ENCODE measurements at places on chromosomes 4 and X. TPM values are rescaled to one million over a fixed set of nuclear protein-coding genes. Genes with fewer than 3 reads are reported as not detected.

- DNase-seq, result no peak
Observed at GRCh38 chrX:49071877-49072711, 1.7 kb downstream of the PRAF2 start.

DNA sequence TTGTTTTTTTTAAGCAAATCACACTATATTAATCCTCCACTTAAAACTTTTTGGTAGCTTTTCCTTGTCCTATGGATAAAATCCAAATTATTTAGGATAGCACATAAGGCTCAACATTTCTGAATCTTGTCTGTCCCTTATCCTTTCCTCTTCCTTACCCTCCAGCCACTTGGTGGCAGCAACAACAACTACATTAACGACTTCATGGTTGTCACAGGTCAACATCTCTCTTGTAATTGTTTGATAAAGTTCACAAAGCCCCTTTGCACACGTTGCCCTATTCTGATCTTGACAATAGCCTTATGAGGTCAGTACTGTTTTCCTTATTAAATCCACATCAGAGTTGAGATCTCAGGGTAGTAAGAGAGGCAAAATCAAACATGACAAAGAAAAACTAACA, 269.0 kb upstream of the PABPC4L start:
- no peak for DNase-seq

HMX1 gene
- total RNA-seq, result not detected

DNA sequence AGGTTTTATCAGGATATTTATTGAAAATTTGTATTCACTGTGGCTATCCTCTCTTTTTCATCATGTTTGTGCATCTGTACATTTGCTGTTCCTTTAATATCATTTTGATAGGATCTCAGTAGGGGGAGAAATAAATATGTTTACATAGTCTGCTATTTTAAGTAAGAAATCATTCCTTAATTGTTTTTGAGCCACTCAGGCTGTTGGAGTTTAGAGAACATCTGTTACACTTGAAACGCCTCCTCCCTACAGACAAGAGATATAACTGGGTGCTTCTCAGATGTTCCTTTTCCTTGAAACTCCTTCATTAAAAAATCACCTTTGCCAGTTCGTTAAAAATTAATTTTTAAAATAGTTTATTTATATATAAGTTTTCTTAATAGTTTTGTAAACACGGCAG, 59.4 kb downstream of the QRFPR start:
- DNase-seq, result no peak

DNA sequence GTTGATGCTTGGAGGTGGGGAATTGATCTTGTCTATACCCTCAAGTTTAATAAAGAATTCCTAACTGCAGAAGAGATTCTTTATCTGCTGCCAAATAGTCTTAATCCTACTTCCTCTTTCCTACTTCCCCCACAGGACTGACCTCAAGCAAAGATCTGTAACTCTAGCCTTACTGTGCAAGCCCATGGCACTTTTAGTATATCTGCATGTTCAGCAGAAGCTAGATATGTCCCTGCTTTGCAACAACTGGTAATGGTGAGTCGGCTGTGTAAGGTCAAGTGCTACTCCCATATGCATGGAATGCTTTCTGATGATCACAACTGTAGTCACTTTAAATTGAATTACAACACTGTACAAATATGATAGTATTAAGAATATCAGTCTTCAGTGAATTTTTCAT, 26.3 kb upstream of the PDS5A start:
- no peak for DNase-seq

GRCh38 chr4:70714079-70714887, 7.5 kb upstream of the RUFY3 start:
- DNase-seq, result no peak

DNA sequence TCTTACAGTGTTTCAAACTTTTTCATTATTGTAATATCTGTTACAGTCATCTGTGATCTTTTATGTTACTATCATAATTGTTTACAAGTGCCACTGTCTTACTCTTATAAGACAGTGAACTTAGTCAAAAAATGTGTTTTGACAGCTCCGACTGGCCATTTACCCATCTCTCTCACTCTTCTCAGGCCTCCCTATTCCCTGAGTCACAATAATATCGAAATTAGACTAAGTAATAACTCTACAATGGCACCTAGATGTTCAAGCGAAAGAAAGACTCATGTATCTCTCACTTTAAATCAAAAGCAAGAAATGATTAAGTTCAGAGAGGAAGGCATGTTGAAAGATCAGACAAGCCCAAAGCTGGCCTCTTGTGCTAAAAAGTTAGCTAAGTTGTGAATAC, 184.2 kb downstream of the CDS1 start:
- DNase-seq, result no peak

DNA sequence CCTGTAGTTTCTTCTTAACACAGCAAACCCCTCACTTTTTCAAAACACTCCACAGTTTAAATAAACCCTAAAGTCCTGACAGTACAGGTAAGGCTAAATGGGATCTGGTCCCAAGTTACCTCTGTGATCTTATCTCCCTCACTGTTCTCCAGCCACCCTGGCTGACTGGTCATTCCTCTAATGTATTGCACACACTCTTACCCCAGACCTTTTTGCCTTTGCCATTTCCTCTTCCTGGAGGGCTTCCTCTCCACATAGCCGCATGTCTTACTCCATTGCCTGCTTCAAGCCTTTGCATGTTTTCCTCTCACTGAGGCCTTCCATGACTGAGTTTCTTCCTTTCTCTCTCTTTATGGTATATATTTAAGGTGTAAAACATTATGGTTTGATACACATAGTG, 19.5 kb upstream of the ANXA3 start:
- no peak for DNase-seq

RAB9B gene
- 0.51 TPM for total RNA-seq

DNA sequence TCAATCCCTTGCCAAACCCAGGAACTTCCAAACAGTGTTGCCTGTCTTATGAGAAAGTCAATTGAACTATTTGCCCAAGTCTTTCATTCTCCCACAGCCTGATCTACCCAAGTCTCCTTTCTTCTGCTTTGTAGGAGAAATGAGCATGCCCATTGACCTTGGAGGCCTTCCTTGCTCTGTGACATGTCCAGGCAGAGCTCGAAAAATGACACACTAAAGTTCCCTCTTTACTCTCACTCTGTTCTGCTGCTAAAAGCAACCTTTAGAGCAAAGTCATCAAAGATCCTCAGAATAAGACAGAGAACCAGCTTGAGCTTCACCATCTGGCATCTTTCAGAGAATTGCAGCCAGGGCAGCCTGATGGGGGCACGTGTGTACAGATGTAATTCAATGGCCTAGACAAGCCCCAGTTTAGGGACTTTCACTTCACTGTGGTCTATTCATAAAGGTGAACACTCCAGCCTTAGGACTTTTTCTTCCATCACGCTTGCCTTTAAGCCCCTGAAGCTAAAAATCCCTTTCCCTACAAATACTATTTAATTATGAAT, 136.4 kb downstream of the AMELX start:
- no peak for DNase-seq

- DNase-seq, result no peak
Observed at GRCh38 chrX:128287693-128288092, 235.5 kb upstream of the ACTRT1 start.

DNA sequence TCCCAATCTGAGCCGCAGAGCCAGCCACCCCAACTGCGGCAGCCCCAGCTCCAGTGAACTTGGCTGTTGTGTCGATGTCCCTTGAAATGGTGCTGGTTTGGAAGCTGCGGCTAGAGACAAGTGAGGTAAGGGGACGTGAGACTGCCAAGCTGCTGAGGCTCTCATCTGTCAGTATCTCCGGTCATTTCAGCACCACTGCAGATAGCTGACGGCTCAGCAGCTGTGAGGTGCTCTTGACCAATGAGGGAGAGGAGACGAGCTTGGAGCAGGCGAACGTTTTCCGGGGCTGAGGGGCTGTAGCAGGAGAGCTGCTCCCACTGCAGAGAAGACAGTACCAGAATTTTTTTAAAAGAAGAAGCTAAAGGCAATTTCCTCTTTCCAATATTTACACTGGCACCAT, 175.5 kb upstream of the CASK start:
- no peak for DNase-seq

Measured in liver (tissue), 10 donors.